ENCODE measurements at places on chromosomes 6 and 20.

GRCh38 chr6:37643851-37644672 lies 53.6 kb downstream of the MDGA1 start:
- peak; percentile 36 for DNase-seq

- DNase-seq, result no peak
These were observed 112.3 kb downstream of the CBLN4 start for GRCh38 chr20:55893031-55893430.

GRCh38 chr6:144341831-144342527 lies 56.8 kb downstream of the UTRN start:
- DNase-seq, result no peak

DNA sequence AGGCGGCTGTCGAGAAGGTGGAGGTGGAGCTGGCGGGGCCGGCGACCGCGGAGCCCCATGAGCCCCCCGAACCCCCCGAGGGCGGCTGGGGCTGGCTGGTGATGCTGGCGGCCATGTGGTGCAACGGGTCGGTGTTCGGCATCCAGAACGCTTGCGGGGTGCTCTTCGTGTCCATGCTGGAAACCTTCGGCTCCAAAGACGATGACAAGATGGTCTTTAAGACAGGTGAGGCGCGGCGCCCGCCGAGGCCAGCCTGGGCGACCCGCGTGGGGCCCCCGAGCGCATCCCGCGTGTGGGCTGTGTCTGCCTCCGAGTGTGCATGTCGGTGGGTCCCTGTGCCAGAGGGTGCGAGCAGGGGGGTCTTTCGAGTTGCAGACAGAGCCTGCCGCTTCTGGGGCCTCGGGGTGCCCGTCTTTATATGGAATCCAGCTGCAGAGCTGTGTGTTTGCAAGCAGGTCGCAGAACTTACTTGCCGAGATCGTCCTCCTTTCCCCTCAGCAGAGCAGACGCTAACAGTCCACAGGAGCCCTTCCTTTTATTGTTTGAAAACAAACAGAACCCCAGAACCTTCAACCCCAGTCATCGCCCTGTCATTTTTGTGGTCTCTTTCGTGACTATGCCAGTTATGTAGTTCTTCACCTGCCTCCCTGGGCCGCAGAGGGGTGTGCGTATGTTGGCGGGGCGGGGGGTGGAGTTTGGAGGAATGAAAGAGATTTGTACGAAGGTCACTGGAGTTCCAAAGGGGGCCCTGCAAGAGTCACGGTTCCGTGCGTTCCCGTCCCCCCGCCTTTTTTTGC lies 766 bp downstream of the SLC16A10 start:
- no peak for DNase-seq

- peak; percentile 71 for DNase-seq
These were observed 809 bp downstream of the SRPK1 start for GRCh38 chr6:35919827-35920751.

Data from kidney capillary endothelial cell (primary cell).